ENCODE measurements at places on chromosomes 11 and 22.

DNA sequence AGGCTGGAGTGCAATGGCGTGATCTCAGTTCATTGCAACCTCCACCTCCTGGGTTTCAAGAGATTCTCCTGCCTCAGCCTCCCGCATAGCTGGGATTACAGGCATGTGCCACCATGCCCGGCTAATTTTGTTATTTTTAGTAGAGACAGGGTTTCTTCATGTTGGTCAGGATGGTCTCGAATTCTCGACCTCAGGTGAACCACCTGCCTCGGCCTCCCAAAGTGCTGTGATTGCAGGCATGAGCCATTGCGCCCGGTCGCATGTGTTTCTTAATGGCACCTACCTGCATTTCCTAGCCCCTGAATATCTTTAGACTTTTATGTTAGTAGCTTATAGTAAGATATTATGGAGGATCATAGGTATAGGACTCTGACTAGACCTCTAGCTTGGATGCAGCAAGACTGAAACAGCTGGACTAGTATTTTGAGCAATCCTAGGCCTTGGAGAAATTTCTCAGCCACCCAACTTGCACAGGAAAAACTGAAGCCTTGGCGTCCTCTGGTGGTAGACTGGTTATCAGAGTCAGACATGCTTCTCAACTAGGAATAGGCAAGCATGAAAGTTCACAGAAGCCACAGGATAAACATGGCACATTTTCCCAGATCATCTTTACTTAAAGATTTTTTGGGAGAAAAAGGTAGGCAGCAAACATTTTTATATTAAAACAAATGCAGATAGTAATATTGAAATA is 22.7 kb upstream of the C1QTNF4 start:
- DNase-seq: peak; percentile 71

- no peak for DNase-seq
Measured at GRCh38 chr11:76791861-76792260, 8.7 kb downstream of the TSKU start.

GRCh38 chr11:72038491-72038890 is 39.8 kb downstream of the IL18BP start:
- no peak for DNase-seq

- DNase-seq: no peak
Measured at GRCh38 chr11:117183724-117184349, 5.3 kb downstream of the SIDT2 start.

DNA sequence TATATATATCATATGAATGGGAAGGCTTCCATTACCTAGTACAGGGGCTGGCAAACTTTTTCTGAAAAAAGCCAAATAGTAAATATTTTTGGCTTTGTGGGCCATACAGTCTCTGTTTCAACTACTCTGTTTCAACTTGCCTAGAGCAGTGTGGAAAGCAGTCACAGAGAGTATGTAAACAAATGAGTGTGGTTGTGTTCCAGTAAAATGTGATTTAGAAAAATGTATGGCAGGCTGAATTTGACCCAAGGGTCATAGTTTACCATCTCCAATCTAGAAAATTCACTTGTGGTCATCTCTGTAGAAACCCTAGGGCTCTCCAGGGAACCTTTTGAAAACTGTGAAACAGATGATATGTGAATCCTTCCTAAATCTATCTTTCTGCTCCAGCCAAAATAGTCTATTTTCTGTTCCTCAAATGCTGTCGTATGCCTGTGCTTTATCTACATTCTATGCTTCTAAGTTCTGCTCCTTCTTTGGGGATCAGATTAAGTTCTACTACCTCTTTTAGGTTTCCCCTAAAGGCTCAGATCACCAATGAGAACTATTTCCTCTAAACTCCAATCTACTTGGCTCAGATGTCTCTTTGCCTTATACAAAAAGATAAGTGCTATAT is 356.2 kb downstream of the METTL15 start:
- no peak for DNase-seq

DNA sequence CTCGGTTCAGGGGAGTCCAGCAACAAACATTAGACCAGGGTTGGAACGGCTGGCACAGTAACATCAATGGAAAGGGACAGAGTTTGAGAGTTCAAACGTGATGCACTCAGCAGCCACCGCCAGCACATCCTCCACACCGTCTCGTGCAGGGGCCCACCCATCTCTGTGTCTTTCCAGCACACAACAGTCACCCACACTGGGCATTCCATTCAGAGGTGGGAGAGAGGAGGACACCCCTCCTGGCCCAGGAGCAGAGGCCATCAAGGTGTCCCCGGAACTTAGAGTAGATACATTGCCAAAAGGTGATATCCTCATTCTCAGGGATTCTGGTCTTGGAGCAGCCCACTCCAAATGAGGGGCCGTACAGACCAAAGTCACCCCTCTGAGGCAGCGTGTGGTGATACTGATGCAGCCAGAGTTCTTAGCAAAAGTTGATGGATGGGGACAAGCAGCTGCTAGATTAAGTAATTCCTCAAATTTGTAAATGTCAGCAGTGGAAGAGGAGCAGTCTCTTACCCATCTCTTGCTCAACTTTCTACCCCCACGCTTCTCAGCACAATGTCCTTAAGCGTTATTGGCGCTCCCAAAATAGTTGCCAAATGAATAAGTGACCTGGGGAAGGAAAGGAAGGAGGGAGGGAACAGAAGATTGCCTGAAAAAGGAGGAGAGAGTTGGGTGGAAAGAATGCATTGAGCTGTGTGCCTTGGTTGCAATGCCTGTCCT is 5.5 kb downstream of the SNAP29 start:
- DNase-seq: no peak

GRCh38 chr11:41403458-41403857 is 56.0 kb downstream of the LRRC4C start:
- no peak for DNase-seq

DNA sequence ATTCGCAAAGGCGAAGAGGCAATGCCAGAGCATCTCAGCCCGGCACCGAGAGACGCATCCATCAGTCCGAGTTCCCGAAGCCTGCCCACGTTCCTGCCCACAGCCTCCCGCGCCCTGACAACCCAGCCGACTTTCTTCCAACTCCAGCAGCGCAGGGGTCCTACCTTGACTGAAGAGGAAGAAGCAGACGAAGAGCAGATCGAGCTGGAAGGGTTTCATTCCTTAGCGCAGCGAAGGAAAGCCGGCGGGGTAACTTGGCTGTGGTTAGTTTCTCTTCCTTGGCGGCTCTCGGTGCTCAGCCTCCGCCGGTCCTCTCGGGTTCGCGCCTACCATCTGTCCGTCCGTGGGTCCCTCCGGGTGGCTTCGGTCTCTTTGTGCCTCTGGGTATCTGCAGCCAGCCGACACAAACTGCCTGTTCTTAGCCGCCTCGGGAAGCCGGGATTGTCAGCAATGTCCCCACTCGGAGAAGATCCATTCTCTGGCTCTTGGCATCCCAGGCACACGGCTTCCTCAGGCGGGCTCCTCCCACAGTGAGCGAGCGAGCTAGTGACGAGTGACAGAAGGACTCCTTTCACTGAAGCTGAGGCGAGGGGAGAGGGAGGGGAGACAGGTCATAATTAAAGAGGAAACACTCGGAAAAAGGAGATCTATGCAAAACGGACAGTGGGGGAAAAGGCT is at the start of gene KIRREL3:
Gene KIRREL3 (minus strand): TSS at position 480 of the 678 bp plus-strand sequence.
- peak; percentile 50 for DNase-seq

- DNase-seq: no peak
Measured at GRCh38 chr11:34793666-34794065, 122.5 kb downstream of the APIP start.

- no peak for DNase-seq
Measured at GRCh38 chr11:60947700-60948099, 4.3 kb downstream of the SLC15A3 start.

DNA sequence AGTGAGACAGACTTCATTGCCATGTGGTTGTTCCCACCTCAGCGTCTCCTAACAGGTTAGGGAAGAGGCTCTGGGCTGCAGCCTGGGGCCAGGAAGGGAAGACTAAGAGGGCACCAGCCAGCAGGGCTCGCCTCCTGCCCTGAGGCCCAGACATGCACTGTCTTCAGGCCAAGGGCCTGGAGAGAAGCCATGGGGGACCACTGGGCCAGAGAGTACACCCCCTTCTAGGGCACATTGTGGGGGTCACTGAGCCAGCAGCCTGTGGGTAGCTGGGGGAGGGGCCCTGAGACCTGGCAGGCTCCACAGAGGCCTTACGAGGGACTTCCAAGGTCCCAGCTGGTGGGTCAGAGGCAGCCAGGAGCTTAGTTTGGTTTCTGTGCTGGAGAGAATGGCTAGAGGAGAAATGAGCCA is 25.0 kb upstream of the MYRF start:
- no peak for DNase-seq

GRCh38 chr11:67561971-67562619 is 21.5 kb upstream of the GSTP1 start:
- no peak for DNase-seq

GRCh38 chr11:12019337-12019736 is 10.9 kb upstream of the DKK3 start:
- no peak for DNase-seq

DNA sequence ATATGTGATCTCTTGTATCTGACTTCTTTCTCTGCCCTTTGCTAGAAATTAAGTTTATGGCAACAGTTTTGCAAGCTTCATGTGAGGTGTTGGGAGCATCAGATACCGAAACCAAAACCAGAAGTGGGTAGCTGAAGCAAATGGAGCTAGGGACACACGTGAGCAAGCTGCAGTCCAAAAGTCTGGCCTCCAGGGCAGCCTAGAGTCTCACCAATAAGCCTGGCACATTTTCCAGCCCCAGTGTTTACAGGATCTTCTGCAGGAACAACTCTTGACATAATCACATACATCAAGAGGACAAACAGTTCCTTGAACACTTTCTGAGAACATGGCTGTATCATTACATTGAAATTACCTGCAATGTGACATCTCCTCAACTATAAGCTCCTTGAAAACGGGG is 114.1 kb downstream of the LARGE1 start:
- no peak for DNase-seq

GRCh38 chr11:75024764-75025211 is 36.1 kb downstream of the NEU3 start:
- DNase-seq: peak; percentile 86

GRCh38 chr11:39570526-39570925 is 1888.9 kb downstream of the LRRC4C start:
- DNase-seq: no peak

GRCh38 chr11:79487412-79487811 is 46.6 kb upstream of the TENM4 start:
- peak; percentile 25 for DNase-seq

GRCh38 chr11:37089439-37089838 is 491.4 kb upstream of the RAG2 start:
- no peak for DNase-seq

DNA sequence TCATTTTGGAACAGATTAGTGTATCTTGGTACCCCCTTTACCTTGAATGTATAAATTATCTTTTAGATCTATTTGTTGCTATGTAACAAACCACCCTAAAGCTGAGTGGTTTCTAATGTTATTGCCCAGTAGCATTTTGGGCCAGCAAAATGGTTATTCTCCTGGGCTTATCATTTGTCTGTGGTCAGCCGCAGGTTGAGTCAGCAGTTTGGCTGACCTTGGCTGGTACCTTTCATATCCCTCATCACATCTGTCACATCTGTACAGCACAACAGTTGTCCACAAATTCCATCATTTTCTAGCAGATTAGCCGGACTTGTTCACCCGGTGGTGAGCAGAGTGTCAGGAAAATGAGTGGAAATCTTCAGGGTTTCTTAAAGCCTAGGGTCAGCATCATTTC is 588.5 kb upstream of the ARHGAP42 start:
- DNase-seq: no peak

DNA sequence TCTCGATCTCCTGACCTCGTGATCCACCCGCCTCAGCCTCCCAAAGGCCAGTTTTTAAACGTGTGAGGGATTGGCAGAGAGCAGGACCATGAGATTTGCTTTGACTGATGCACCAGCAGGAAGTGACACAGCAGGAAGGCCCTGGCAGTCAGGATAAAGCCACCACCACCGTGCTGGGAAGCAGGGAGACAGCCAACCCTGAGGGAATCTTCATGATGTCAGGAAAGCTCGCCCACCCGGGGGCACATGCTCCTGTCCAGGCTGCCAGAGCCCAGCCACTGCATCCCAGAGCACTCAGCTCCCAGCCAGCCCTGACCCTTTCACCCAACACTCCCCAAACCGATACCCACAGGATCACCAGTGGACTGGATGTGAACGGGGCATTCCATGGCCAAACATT is 6.1 kb downstream of the TUBGCP6 start:
- no peak for DNase-seq

DNA sequence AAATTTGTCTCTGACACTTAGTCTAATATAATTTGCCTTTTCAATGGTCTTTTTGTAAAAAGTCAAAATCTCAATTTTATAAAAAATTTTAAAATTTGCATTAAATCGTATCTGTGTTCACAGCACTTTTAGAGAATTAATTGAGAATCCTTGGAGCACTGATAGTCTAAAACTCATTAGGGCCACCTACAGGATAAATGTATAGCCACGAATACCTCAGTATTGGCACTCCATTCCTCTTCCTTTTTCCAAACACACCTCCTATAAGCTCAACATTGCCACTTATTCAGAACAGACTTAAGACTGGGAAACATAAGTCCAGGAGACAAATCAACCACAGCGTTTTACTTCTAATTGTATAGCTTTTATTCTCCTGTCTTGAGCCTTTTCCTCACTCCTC is 776.0 kb upstream of the ARHGAP42 start:
- DNase-seq: peak; percentile 35

DNA sequence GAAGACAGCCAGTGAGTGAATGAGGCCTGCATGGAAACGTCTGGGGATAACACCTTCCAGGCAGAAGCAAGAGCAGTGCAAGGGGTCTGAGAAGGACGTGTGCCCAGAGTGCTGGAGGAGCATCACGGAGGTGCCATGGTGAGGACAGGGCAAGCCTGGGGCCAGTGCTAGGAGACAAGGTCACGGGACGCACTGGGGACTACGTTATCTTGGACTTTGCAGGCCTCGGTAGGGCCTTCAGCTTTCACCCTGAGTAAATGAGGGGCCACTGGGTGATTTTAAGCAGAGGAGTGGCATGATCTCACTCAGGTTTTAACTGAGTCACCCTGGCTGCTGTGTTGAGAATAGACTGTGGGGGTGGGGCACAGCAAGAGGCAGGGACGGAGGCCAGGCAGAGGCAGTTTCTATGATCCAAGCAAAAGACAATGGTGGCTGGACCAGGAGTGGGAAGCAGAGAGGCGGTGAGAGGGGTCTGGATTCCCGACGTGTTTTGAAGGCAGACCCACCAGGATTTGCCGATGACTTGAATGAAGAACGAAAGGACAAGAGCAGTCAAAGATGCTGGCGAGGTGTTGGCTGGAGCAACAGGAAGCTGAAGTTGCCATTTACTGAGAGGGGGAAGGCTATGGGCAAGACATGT is 102.7 kb upstream of the PARVA start:
- DNase-seq: no peak

All from NCI-H82 (cell line).